ENCODE measurements at places on chromosomes 1 and 21.

DNA sequence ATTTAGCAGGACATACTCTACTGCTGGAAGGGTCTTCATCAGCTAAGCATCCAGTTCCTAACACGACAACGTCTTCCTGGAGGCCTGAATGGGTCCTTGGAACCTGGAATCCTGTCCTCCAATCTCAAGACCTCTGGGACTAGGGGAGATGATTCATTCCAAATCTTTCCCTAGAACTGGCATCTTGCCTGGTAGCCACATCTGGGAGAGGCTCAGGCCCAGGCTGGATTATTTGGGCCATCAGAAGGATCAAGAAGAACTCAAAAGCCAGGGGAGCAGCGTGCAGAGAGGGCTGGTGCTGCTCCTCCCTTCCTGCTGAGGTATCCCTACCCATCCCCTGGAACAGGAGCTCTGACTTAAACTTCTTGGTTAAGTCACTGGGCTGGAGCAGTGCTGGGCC lies 2.8 kb upstream of the PHLDA3 start:
- no peak for DNase-seq

GRCh38 chr1:67575861-67576260 lies 109.1 kb upstream of the GADD45A start:
- DNase-seq: no peak

DNA sequence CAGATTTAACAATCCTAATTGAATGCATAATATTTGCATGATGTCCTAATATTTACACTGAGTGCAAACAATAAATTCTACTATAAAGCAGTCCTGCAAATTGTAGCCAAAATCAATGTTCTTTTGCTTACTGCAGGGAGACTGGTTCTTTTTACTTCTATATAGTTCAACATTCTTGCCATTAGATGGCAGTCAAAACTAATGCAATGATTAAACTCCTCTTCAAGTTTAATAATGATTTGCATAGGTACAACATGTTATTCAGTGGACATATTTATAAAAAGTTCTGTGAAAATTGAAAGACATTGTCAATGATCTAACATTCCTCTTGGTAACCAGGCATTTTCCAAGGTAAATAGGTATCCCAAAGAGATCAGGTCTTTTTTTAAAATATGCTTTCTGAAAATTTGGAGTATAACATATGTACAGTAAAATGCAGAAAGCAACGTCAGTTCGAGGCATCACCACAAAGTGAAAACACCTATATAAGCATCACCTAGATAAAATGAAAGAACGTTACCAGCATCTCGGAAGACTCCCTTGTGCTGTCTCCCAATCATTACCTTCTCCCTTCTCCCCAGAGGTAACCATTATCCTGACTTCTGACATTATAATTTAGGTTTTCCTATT lies 9.8 kb upstream of the FNBP1L start:
- peak; percentile 17 for DNase-seq

DNA sequence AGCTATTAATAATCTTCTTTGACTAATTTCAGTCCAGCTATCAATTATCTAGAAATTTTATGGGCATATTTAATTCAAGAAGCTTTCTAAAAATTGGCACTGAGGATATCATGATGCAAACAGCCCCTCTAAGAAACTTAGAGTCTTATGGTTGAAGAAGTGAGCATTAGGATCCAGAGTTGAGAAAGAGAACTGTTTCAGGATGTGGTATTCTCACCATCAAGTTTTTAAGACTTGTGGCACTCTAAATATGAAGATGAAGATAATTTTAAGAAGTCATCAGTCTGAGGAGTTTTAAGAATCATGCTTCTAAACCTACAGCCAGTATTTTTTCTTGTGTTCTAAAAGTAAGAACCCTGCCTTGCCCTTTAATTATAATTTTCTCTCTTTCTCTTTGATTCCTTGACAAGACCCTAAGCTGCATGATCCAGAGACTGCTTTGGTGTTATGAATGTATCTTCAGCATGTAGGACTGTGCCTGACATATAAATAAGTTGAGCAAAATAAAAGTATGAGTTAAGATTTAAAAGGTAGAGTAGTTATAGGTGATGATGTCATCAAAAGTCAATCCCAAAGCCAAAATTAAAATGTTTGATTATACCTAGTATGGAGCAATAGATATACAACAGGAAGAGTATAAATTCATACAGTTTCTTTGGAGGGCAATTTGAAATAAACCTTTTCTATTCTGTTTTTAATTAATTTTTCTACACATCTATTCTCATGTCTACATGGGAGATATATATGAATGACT lies 39.1 kb downstream of the RPS6KC1 start:
- no peak for DNase-seq

- DNase-seq: no peak
These were observed 104.6 kb downstream of the ADSS2 start for GRCh38 chr1:244346972-244347618.

GRCh38 chr1:62439652-62440371 lies 3.0 kb downstream of the USP1 start:
- no peak for DNase-seq

DNA sequence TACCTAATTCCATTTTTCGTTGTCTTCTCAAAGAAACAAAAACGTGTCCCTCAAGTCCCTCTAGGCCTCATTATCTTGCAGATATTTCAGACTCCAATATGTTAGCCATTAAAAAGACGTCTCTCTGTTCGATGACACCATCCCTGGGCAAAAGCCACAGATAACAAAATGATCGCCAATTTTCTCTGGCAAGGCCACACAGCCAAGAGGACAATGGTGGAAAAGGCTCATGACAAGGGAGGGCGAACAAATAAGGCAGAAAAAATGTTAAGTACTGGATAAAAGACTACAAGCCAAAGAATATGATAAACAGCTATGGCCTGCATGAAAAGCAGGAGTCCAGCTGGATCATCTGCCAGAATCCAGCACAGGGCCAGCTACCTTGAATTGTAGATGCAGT lies 82.9 kb downstream of the TBX15 start:
- no peak for DNase-seq

GRCh38 chr1:36107394-36107793 lies 17.6 kb downstream of the COL8A2 start:
- no peak for DNase-seq

GRCh38 chr1:165501970-165502348 lies 41.8 kb upstream of the LRRC52 start:
- no peak for DNase-seq
